Spinal cord (tissue), 10 donors: ENCODE measurements at places on chromosomes 16 and 17. TPM values are rescaled to one million over a fixed set of nuclear protein-coding genes. Genes with fewer than 3 reads are reported as not detected.
A peak's percentile ranks its signal among the peaks of the same experiment; 100 is the strongest.

DNA sequence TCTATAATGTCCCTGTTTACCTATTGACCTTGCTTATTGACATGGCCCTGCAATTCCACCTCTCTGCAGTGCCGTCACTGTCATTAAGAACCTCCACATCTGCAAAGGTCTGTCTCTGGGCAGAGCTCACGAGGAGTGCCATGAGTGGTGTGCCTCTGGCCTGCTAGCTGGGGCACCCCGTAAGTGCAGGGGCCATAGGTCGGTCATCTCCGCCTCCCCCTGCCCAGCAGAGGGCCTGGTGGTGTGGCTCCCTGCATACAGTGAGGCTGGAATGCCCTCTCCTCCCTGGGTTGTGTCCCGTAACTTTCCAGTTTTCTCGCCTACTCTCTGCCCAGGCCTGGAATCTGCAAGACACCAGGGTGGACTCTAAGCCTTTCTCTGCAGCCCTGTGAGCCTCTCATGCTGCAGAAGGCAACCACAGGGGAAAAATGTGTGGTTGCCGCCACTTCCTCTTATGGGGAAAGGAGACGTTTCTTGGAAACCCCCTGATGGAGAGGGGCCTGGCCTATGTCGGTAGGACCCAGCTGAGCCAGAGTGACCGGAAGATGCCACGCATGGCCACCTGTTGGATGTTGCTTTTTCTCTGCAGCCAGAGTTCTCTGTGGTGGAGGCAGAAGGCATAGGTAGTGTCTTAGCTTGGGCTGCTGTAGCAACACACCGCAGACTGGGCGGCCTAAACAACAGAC lies 2.7 kb upstream of the SNX20 start:
- no peak for DNase-seq
- no peak overlapping the region for H3K4me3 ChIP-seq
- H3K27ac ChIP-seq, result no peak overlapping the region
- no peaks in the 10 kb centered on the region for H3K27me3 ChIP-seq
- H3K4me1 ChIP-seq, result peaks cover 4% of the 10 kb centered on the region
- H3K36me3 ChIP-seq, result no peaks in the 10 kb centered on the region

The SLC6A2 gene
- total RNA-seq, result 0.89 TPM

GRCh38 chr16:884232-884631 lies 83.7 kb upstream of the GNG13 start:
- no peak overlapping the region for H3K27ac ChIP-seq

DNA sequence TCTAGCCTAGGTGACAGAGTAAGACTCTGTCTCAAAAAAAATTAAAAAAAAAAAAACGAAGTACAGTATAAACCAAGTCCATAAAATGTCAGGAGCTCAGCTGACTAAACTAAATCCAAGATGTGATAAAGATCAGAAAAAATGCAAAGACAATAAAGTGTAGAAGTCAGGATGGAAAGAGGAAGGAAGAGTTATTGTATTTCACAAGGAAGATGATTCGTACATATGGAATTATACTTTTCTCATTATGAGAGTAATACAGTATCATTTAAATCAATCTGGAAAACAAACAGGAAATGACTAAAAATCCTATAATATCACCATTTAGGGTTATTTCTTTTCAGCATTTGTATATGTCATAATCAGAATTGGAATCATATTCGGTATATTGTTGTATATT lies 11.4 kb upstream of the APOH start:
- H3K36me3 ChIP-seq, result no peaks in the 10 kb centered on the region
- H3K27me3 ChIP-seq, result no peaks in the 10 kb centered on the region
- H3K27ac ChIP-seq, result no peak overlapping the region
- H3K4me3 ChIP-seq, result no peak overlapping the region

DNA sequence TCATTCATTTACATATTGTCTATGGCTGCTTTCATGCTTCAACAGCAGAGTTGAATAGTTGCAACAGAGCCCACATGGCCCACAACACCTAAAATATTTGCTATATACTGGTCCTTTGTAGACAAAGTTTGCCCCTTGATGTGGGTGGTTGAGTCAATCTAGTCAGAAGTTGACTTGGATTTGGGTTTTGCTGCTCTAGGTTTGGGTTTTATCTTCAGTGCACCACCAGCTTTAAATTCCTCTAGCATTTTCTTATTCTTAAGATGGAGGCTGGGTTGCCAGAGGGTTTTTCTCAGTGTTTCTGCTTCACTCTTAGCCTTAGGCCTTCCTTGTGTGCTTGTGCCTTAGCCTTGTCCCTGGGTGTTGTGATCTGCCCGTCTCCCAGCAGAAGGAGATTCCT lies 51.0 kb downstream of the CCDC182 start:
- no peak overlapping the region for H3K27ac ChIP-seq
- H3K27me3 ChIP-seq, result no peaks in the 10 kb centered on the region
- no peak overlapping the region for H3K4me3 ChIP-seq
- no peaks in the 10 kb centered on the region for H3K36me3 ChIP-seq

DNA sequence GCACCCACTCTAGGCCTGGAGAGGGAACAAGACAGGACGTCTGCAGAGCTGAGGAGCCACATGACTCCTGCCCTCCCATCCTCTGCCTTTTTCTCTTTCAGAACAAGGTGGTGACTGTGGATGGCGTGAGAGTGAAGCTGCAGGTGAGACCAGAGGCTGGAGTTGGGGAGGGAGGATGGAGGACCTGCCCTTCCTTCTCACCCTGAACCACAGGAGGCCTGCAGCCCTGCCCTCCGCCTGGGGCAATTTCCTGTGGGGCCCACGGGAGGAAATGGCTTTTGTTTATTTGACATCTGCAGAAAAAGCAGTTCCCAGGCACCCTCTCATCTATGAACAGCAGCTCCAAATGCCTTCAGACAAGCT lies 5.1 kb downstream of the RAB37 start:
- no peak overlapping the region for H3K4me3 ChIP-seq
- H3K36me3 ChIP-seq, result no peaks in the 10 kb centered on the region
- H3K27ac ChIP-seq, result no peak overlapping the region
- no peak for DNase-seq
- peaks cover 37% of the 10 kb centered on the region for H3K4me1 ChIP-seq

The TBC1D26 gene
- total RNA-seq, result 0.61 TPM

DNA sequence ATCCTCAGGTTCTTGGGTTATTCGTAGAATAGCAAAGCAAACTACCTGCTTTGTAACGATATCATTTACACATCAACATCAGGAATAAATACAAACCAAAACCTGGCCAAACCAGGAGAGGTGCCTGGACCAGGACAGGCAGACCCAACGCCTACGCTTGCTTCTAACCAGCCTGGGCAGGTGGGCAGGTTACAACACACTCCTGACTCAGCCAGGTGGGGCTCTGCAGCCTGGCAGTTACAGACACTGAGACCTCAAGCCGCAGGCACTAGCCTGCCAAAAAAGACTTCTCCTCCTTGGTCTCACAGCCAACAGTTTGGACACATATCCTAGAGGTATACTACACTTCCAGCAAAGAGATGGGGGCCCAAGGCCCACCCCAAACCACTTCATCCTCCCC lies 14.0 kb downstream of the ANKRD11 start:
- no peak for DNase-seq
- peaks cover 20% of the 10 kb centered on the region for H3K4me1 ChIP-seq
- no peaks in the 10 kb centered on the region for H3K27me3 ChIP-seq

The ZFP90 gene
- total RNA-seq, result 65.6 TPM

DNA sequence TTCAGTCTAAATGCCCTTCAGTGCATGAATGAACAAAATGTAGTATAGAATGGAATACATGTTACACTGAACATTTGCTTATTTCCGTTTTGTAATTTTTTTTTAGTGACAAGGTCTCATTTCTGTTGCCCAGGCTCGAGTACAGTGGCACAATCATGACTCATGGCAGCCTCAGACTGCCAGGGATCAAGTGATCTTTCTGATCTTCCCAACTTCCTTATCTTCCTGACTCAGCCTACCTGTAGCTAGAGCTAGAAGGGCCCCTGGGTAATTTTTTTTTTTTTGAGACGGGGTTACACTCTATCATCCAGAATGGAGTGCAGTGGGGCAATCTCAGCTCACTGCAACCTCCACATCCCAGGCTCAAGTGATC lies 7.3 kb upstream of the SLX4 start:
- no peaks in the 10 kb centered on the region for H3K27me3 ChIP-seq
- H3K4me1 ChIP-seq, result no peaks in the 10 kb centered on the region
- H3K36me3 ChIP-seq, result peaks cover 4% of the 10 kb centered on the region
- DNase-seq, result no peak

DNA sequence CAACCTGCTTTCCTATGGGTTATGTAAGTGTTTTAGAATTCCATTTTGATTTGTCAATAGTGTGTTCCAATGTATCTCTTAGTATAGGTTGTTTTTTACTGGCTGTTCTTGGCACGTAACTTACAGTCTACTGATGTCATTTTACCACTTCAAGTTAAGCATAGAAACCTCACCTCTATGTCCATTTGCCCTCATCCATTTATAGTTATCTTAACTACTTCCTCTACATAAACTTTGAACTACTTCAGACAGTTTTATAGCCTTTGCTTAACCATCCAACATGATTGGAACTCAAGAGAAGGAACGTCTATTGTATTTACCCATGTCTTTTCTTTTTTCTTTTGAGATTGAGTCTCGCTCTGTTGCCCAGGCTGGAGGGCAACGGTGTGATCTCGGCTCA lies 64.5 kb upstream of the GNG13 start:
- H3K4me3 ChIP-seq, result no peak overlapping the region
- DNase-seq, result no peak
- peaks cover 27% of the 10 kb centered on the region for H3K4me1 ChIP-seq

- H3K27ac ChIP-seq, result no peak overlapping the region
- H3K36me3 ChIP-seq, result no peaks in the 10 kb centered on the region
Observed at GRCh38 chr16:14302399-14303181, 231.5 kb downstream of the MRTFB start.

- no peaks in the 10 kb centered on the region for H3K27me3 ChIP-seq
- no peaks in the 10 kb centered on the region for H3K36me3 ChIP-seq
- no peak overlapping the region for H3K4me3 ChIP-seq
- H3K27ac ChIP-seq, result no peak overlapping the region
- no peaks in the 10 kb centered on the region for H3K4me1 ChIP-seq
- DNase-seq, result no peak
Observed at GRCh38 chr17:14469971-14470370, 169.1 kb downstream of the HS3ST3B1 start.

GRCh38 chr17:29707212-29707571 lies 84.5 kb upstream of the CORO6 start:
- DNase-seq, result no peak
- H3K4me3 ChIP-seq, result no peak overlapping the region
- no peaks in the 10 kb centered on the region for H3K27me3 ChIP-seq
- peaks cover 3% of the 10 kb centered on the region for H3K36me3 ChIP-seq

DNA sequence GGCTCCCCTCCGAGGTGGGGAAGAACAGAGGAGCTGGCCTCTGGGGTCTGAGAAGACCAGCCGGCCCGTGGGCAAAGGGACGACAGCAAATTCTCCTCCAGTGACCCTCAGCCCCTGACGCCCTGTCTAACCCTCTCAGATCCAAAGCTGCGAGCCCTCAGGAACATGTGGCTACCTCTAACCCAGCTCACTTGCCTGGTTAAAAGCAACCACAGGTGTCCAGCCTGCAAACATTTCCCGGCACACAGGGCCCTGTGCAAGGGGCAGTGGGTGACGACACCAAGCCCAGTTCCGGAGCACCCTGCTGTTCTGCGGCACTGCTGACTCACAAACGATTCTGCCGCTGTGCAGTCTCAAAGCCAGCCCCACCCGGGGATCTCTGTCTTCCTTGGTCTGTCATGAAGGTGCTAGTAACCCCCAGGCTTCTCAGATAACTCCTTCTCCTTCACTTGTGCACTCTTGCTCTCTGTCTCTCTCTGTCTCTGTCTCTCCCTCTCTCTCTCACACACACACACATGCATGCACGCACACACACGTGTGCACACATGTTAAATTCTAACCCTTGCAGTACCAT lies 23.0 kb downstream of the WNT3 start:
- no peak overlapping the region for H3K27ac ChIP-seq
- peaks cover 9% of the 10 kb centered on the region for H3K4me1 ChIP-seq
- H3K36me3 ChIP-seq, result peaks cover 5% of the 10 kb centered on the region
- no peaks in the 10 kb centered on the region for H3K27me3 ChIP-seq
- no peak for DNase-seq

DNA sequence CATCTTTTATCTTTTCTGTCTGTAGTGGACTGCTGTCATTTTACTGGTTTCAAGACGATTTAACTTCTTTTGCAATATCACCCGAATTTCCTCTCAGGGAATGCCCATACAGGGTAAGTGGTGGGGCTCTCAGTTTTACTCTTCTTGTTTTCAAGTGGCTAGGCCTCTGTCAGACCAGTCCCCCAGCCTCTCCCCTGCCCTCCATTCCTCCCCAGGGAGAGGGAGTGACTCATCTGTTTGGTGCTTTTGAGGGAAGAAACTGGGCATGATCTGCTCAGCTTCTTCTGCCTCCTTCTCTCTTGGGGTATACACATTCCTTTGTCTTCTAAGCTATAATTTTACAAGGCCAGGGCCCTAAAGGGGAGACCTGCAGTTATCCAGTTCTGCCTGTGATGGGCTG lies 332.0 kb downstream of the CBLN1 start:
- no peak overlapping the region for H3K4me3 ChIP-seq
- DNase-seq, result no peak
- H3K27me3 ChIP-seq, result no peaks in the 10 kb centered on the region
- H3K27ac ChIP-seq, result no peak overlapping the region
- H3K36me3 ChIP-seq, result no peaks in the 10 kb centered on the region
- no peaks in the 10 kb centered on the region for H3K4me1 ChIP-seq

The TEX19 gene
- total RNA-seq, result not detected

GRCh38 chr17:83202002-83203000 lies 122.9 kb downstream of the METRNL start:
- no peak overlapping the region for H3K4me3 ChIP-seq
- no peaks in the 10 kb centered on the region for H3K4me1 ChIP-seq
- no peak for DNase-seq
- H3K27ac ChIP-seq, result peak overlapping the region; percentile 40
- no peaks in the 10 kb centered on the region for H3K36me3 ChIP-seq

DNA sequence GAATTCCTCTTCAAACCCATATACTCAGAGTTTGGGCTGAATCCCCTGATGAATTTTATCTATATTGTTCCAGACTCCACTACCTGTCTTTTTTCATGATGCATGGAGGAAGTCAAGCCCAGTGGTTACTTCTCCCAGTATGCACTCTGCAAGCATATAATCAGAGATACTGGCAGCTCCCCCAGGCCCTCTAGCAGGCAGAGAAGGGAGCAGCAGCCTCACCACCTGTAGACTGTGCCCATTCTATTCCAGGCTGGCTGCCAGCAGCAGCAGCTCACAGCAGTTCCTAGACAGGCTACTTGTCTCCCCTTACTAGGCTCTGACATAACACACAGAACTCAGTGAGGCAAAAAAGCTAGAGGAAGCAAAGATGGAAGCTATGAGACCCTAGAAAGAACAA lies 3.4 kb downstream of the MKS1 start:
- H3K4me3 ChIP-seq, result no peak overlapping the region
- H3K27ac ChIP-seq, result no peak overlapping the region
- no peaks in the 10 kb centered on the region for H3K27me3 ChIP-seq
- no peak for DNase-seq

GRCh38 chr17:59366040-59366757 lies 34.7 kb downstream of the YPEL2 start:
- H3K36me3 ChIP-seq, result peaks cover 2% of the 10 kb centered on the region
- peak overlapping the region; percentile 49 for H3K27ac ChIP-seq
- no peak overlapping the region for H3K4me3 ChIP-seq
- no peak for DNase-seq
- H3K27me3 ChIP-seq, result no peaks in the 10 kb centered on the region

The ITGB4 gene
- 46.5 TPM for total RNA-seq
